Uterine smooth muscle cell (primary cell): ENCODE measurements at places on chromosomes 2 and 18. TPM values are rescaled to one million over a fixed set of nuclear protein-coding genes. Genes with fewer than 3 reads are reported as not detected.

The CPLX4 gene
- not detected in 2 replicates for total RNA-seq

The RAD51AP2 gene
- total RNA-seq: 0.11 TPM in 1 of 2 replicates, not detected in the other

The PDE1A gene
- total RNA-seq: 11.5 and 20.0 TPM in 2 replicates

The NT5DC4 gene
- total RNA-seq: 0.11 TPM in 1 of 2 replicates, not detected in the other

The CCL20 gene
- not detected in 2 replicates for total RNA-seq

The IL1A gene
- 0.12 and 0.22 TPM in 2 replicates for total RNA-seq

The FAHD2B gene
- total RNA-seq: 11.6 and 14.1 TPM in 2 replicates

The ASB18 gene
- not detected in 2 replicates for total RNA-seq

The ICOS gene
- total RNA-seq: not detected in 2 replicates

The ACOXL gene
- not detected in 2 replicates for total RNA-seq

The DAPL1 gene
- not detected in 2 replicates for total RNA-seq

The SCN3A gene
- total RNA-seq: 0.12 and 0.66 TPM in 2 replicates

The UGT1A3 gene
- not detected in 2 replicates for total RNA-seq

The ASXL3 gene
- total RNA-seq: 0.87 and 3.3 TPM in 2 replicates

The MGAT4A gene
- total RNA-seq: 0.11 and 0.87 TPM in 2 replicates

The AQP12B gene
- total RNA-seq: not detected in 2 replicates

The RAX gene
- total RNA-seq: not detected in 2 replicates

The STON1 gene
- 8.2 and 20.9 TPM in 2 replicates for total RNA-seq

The EFR3B gene
- 0.55 and 0.87 TPM in 2 replicates for total RNA-seq

The UGT1A4 gene
- total RNA-seq: not detected in 2 replicates

The GREB1L gene
- 4.2 and 5.0 TPM in 2 replicates for total RNA-seq

The SP110 gene
- 3.6 and 4.2 TPM in 2 replicates for total RNA-seq

The HNRNPLL gene
- 51.0 and 52.2 TPM in 2 replicates for total RNA-seq

The DLX2 gene
- total RNA-seq: under 0.01 TPM in 1 of 2 replicates, not detected in the other
